ENCODE measurements at places on chromosomes 2 and 18.

DNA sequence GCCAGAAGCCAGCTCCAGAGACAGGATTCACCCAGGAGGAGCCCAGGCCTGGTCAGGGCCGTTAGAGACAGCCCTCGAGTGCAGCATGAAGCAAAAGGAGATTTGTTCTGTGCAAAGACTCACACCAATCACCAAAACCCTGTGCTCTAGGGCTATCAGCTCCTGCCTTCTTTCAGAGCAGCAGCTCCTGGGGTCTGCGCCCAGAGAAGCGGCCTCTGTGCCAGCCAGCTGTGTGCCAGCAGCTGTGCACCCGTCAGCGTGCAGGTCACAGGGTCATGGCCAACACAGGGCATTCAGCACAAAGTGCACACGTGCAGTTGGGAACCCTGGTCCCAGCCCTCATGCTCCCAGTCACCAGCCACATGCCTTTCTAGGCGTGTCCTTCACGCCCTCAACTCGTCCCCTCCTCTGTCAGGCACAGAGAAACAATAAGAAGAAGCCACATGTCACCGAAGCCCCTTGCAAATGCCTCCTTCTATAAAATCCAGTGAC lies 49.3 kb downstream of the ZNF516 start:
- no peak for DNase-seq

GRCh38 chr2:20037660-20038059 lies 13.8 kb downstream of the LAPTM4A start:
- DNase-seq = no peak

- DNase-seq = no peak
Observed at GRCh38 chr2:237486334-237486818, 675 bp upstream of the MLPH start.

DNA sequence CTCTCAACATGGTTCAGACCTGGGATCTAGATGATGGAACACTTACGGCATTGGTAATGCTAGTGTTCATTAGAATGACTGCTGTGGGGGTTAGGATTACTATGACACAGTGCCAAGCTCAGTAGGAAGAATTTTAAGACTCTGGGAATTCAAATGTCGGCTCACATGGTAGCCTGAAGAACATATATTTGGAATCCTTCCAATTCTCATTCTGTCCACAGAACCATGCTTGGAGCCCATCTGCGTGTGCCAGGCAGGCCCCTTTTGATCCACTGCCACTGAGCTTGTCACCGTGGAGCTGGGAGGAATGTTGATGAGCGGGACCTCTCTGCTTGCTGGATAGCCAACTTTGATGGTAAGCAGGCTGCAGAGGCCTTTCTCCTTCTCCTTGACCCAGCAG lies 322.0 kb upstream of the SOX11 start:
- DNase-seq = no peak

DNA sequence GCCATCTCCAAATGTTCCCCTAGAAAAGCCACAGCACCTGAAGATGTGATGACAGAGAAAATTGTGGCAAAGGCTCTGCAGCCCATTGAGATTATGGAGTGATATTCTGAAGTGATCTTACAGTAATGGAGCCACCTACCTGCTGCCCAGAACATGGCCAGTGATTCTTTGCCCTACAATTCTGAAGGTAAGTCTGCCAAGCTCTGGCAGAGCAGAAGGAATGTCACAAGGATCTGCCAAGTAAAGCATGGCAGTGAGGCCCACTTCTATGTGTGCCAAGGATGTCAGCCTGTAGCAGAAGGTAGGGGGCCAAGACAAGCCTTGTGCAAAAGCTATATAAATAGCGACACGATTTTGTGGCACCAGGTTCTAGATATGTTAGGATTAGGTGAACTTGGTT lies 155.1 kb downstream of the RND3 start:
- no peak for DNase-seq
